Fibroblast of skin of right biceps (primary cell): ENCODE measurements at places on chromosomes 4 and X.

DNA sequence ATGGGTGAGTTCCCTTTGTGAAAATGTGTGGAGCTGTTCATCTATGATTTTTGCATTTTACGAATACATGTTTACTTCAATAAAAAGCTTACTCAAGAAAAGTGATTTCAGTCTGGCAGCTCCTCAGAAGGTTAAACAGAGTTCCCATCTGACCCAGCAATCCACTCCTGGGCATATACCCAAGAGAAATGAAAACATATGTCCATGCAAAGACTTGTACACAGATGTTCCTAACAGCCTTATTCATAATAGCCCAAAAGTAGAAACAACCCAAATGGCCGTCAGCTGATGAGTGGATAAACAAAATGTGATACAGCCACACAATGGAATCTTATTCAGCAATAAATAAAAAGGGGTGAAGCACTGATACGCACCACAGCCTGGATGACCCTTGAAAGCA is 20.8 kb downstream of the CLCN4 start:
- DNase-seq, result no peak

DNA sequence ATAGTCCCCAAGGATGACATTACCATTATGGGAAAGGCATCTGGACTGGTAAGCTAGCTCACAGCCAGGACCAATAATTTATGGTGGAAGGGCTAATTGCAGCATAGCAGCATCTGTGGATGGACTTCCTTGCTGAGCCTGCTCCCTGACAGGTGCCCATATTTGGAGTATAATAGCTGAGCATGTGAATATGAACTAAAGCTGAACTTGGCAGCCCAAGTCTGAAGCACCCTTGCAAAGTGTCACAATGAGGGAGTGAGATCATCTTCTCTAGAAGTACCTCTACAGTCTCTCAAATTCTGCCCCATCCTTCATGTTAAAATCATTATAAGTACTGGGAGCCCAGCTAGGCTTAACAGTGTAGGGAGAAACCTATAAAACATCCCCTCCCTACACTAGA is 128.2 kb upstream of the INPP4B start:
- DNase-seq, result no peak

- DNase-seq, result peak; percentile 10
These were observed 96.2 kb downstream of the RBM46 start for GRCh38 chr4:154877110-154877760.

DNA sequence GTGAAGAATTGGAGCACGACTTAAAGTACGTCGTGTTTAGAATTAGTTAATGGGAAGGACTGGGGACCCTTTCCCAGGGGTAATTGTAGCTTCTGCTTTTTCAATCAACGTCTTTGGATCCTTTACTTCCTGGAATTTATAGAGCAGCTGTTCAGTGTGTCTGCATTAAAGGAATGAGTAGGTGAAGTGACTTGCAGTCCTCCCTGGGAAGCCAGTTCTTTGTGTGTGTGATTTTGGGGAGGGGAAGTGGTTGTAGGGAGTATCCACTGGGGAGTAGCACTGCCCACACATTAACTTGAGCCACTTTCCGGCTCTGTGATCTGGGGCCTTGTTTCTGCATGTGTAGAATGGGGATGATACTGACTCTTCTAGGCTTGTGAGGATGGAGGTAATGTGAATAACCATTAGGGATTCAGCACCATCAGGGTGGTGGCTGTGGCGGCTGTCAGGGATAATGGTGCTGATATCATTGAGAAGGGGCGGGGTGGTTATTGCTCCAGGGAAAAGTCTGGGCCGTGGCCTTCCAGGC is 54.7 kb downstream of the TMEM131L start:
- DNase-seq, result no peak

- DNase-seq, result peak; percentile 57
These were observed 449.8 kb downstream of the INPP4B start for GRCh38 chr4:142396279-142396678.
